Activated T-cell treated with anti-CD3 and anti-CD28 coated beads, Interleukin-2, amount 50 U/mL, for 72 hours (primary cell): ENCODE measurements at places on chromosomes 13 and 19. TPM values are rescaled to one million over a fixed set of nuclear protein-coding genes. Genes with fewer than 3 reads are reported as not detected.

CERS1 gene
- not detected for total RNA-seq

- peak; percentile 63 for DNase-seq
Observed at GRCh38 chr19:8654591-8655339, 24.3 kb downstream of the NFILZ start.

KLHL1 gene
- total RNA-seq = not detected

OR10H1 gene
- total RNA-seq = 0.07 TPM

GRCh38 chr13:26756961-26757360 lies 3.6 kb downstream of the GPR12 start:
- DNase-seq = no peak

ZNF726 gene
- 25.3 TPM for total RNA-seq

DNA sequence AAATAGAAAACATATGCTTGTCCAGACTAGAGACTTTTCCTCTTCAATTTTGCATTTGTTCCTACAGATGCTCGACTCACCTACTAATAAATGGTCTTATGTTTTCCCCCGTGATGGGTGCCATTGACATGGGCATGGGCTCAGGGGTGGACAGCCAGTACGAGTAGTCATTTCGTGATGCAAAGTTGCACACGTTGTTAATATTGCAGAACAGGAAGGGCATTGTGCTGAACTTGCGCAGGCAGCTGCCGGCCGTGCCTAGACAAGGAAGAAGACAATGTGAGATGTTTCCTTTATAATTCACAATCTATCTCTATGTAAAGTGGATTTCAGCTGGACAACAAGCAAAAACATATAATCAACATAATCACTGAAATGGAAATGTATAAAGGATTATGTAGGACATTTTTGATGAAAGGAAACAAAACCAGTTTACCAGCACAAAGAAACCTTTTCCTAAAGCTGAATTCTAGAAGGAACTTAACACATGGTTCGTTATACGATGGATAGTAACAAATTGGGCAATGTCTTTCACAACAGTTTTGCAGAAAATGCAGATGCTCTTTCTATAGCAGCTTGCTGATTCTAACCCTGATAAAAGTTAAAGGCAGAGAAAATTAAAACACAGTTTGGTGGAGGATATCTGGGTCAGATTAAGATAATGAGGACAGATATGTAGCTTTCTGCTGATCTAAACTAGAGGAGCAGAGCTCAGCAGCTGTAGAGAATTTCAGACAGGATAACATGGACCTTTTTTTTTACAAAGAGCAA lies 145.7 kb downstream of the COL4A1 start:
- no peak for DNase-seq

DNA sequence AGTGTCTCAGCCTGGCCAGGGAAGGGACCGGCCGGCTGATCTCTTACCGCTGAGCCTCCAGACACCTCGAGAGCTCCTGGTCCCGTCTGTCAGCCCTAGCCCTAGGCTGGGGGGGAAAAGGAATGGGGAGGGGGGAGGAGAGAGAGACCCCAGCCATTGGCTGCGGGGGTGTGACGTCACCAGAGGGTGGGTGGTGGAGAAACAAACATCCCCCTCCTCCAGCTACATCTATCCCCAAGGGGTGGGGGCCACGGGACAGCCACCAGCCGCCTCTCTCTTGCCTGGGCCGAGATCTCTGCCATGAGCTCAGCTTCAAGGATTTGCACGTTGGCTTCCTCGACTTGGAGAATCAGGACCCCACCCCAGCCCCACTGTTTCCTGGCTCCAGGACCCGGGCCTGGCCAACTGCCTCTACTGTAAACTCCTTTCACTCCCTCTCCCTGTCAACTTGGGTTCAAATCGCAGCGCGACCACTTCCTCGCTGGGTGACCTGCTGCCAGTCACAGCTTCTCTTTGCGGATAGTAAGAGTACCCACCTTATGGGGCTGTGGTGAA lies at the start of gene PRX:
PRX (minus strand) TSS at position 88 of the 555 bp plus-strand sequence. CDS start 5,446 bp downstream, outside the sequence.
- no peak for DNase-seq

GRCh38 chr13:23670793-23671192 lies 100.6 kb downstream of the TNFRSF19 start:
- no peak for DNase-seq

DNA sequence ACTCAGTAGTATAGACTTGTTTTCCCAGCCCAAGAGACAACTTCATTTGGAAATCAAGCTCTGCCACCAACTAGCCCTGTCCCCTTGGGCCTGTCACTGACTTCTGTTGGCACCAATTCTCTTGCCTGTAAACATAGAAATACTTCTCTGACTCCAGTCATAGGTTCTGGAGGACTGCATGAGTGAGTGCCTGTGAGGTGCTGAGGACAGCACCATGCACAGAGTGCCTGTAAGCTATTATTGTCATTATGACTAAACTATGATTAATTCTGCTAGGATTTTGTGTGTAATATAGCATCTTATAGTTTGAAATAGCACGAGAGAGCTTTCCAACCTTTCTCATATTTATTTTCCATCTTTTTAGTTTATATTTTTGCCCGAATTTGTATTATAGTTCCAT lies 247.9 kb downstream of the MYO16 start:
- DNase-seq = no peak

- no peak for DNase-seq
Observed at GRCh38 chr13:94412870-94413597, 66.4 kb downstream of the DCT start.

LGALS14 gene
- 9.5 TPM for total RNA-seq

- no peak for DNase-seq
Observed at GRCh38 chr19:30024091-30024490, 82.1 kb downstream of the URI1 start.

- no peak for DNase-seq
Observed at GRCh38 chr13:39362652-39363381, 240.2 kb downstream of the LHFPL6 start.

DNA sequence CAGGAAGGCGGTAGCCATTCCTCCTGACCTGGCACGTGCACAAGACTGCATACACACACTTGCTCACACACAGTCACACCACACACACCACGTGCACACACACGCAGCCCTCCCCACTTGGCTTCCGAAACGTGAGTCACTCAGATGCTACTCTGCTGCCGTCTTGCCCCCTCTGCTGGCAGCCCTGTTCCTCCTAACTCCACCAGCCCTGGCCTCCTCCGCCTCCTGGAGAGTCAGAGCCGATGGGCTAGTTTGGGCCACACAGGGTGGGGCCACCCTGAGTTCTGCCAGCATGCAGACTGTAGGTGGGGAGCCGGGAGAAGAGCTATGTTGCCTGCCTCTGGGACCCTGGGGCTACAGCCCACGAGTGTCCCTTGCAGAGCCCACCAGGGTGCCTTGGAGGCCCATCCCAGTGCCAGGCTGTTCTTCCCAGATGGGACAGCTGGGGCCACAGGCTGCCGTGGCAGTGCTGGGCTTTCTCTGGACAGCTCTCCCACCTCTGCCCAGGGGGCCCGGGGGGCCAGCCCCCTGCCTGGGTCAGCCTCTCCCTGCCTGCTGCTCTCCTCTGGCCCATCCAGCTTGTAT lies 12.1 kb downstream of the PIN1 start:
- DNase-seq = peak; percentile 47

EDDM13 gene
- 0.67 TPM for total RNA-seq

DNAAF3 gene
- total RNA-seq = 0.46 TPM

BSG gene
- 162 TPM for total RNA-seq

DNA sequence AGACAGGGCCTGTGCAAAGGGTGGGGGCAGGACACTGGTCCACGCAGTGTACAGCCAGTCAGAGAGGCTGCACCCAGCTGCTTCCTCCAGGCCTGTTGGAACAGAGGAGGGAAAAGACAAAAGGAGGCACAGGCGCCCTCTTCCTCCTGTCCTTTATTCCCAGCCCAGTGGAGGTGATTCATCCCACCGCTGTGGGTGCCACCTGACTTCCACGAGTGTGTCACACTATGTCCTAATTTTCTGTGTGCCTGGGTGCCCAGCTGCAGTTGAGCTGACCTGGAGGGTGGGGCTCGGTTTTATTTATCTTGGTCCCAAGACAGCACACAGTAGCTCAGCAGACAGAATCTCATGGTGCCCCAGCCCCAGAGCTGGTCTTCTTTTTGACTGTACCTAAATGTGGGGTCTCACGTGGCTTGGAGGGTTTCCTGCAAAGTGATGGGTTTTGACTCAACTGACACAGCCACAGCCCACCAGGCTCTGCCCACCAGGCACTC lies 9.0 kb downstream of the EPS15L1 start:
- peak; percentile 34 for DNase-seq

- peak; percentile 55 for DNase-seq
Observed at GRCh38 chr19:13881692-13882418, 4.9 kb downstream of the NANOS3 start.

DNA sequence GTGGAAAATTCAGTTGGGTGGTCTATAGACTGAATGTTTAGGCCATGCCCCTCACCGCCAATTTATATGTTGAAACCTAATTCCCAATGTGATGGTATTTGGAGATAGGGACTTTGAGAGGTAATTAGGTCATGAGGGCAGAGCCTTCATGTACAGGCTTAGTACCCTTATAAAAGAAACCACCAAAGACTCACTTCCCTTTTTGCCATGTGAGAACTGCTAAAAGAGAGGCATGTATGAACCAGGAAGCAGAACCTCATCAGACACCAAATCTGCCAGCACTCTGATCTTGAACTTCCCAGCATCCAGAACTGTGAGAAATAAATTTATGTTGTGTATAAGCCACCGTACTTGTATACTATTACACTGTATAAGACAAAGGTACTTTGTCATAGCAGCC lies 40.6 kb downstream of the UQCRFS1 start:
- no peak for DNase-seq

ZNF816 gene
- 16.2 TPM for total RNA-seq

DNA sequence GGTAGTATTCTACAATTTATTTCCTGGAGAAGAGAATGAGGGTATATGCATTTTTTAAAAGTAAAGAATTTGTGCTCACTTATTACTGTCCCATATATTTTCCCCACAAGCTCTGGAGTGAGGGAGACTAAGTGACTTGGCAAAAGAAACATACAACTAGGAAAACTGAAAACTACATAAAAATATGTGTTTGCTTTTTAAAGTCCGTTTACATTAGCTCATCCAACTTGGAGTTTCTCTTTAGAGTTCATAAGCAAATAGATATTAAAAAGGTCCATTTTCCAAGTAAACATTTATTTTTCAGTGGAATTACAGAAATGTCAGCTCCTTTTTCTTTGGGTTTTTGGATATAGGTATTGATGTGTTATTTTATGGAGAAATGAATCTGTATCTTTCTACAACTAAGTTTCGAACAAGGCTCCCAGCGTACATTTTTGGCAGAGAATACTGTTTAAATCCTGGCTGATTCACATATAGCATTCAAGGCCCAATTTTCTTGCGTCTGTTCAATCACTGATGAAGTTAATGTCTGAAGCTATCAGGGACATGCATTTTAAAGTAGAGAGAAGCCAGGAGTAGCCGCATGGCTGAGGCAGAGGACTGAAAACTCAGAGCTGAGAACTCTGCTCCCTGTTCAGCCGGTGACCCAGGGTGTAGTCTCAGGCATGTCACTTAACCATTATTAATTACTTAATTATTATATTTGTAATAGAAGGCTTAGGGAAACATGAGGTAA lies 729.4 kb downstream of the EFNB2 start:
- DNase-seq = no peak

GRCh38 chr19:55441692-55442321 lies 1.3 kb downstream of the SHISA7 start:
- DNase-seq = peak; percentile 31

- no peak for DNase-seq
Observed at GRCh38 chr13:111382411-111382810, 62.0 kb downstream of the TEX29 start.

DNA sequence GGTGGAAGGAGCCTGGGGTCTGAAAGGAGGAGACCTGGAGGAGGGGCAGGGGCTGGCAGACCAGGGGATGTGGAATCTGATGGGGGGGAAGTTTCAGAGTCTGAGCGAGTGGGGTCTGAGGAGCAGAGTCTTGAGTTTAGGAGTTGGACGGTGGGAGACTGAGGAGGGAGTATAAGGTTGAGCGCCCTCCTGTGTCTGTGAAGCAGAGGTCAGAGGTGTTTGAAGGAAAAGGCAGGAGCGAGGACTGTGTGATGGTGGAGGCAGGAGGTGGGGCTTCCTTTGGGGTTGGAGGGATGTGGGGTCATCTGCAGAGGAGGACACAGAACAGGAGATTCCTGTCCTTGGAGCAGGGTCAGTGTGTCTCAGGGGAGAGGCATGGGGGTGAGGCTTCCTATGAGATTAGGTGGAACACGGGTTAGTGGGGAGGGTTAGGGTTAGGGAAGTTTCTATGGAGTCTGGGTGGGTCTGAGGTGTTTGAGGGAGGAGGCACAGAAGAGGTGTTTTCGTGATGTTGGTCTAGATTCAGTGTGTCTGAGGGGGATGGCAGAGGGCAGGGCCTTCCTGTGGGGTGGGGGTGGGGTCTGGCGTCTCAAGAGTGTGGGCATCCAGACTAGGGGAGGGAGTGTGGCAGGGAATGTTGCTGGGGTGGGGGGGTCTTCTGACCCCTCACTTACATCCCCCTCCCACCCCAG lies 8.3 kb downstream of the RYR1 start:
- DNase-seq = peak; percentile 27

DNA sequence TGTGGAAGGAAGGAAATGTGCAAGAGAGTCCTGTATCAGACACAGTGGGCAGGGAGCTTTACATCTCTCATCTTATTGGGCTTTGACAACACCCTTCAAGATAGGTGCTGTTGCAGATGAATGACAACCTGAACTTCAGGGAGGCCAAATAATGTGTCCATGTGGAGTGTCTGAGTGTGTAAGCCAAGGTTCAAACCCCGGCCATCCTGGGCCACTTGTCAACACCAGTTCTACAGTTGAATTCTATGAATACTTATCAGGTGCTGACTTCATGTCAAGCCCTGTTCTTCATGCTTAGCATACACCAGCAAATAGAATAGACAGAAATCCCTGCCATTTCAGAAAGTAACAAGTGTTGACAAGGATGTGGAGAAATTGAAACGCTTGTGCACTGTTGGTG lies 354.4 kb downstream of the KCNRG start:
- DNase-seq = no peak

GYS1 gene
- total RNA-seq = 29.4 TPM

ATF5 gene
- 73.6 TPM for total RNA-seq

GRCh38 chr19:39263912-39264305 lies 4.3 kb upstream of the IFNL2 start:
- DNase-seq = no peak

DNA sequence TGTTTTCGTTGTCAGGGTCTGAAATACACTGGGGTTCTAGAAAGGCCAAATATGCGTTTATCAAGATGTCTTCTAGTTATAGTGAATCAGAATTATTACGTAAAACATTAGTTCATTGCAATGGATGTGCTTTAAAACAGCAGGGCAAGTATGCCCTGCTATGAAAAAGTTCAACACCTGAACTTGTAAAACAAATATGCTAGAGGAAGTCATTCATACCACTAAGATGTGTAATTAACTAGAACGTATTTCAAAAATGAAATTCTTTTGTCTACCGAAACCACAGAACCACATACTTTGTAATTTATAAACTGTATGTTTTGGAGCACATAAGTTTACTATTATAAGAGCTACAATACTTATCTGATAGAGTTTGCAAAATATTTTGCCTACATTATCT lies 266.2 kb downstream of the KCTD12 start:
- no peak for DNase-seq

GRCh38 chr13:49265822-49266221 lies 18.1 kb downstream of the CDADC1 start:
- no peak for DNase-seq
